ENCODE measurements at places on chromosomes 3 and 15.

GRCh38 chr15:71390096-71390495, 274.8 kb downstream of the THSD4 start:
- H3K4me1 ChIP-seq, result no peaks in the 10 kb centered on the region
- H3K36me3 ChIP-seq, result no peaks in the 10 kb centered on the region
- DNase-seq, result no peak
- H3K4me3 ChIP-seq, result no peak overlapping the region
- H3K27ac ChIP-seq, result no peak overlapping the region

GRCh38 chr3:126914226-126914625, 68.7 kb upstream of the PLXNA1 start:
- no peaks in the 10 kb centered on the region for H3K36me3 ChIP-seq
- no peak overlapping the region for H3K27ac ChIP-seq
- H3K4me3 ChIP-seq, result no peak overlapping the region
- H3K4me1 ChIP-seq, result peaks cover 49% of the 10 kb centered on the region

DNA sequence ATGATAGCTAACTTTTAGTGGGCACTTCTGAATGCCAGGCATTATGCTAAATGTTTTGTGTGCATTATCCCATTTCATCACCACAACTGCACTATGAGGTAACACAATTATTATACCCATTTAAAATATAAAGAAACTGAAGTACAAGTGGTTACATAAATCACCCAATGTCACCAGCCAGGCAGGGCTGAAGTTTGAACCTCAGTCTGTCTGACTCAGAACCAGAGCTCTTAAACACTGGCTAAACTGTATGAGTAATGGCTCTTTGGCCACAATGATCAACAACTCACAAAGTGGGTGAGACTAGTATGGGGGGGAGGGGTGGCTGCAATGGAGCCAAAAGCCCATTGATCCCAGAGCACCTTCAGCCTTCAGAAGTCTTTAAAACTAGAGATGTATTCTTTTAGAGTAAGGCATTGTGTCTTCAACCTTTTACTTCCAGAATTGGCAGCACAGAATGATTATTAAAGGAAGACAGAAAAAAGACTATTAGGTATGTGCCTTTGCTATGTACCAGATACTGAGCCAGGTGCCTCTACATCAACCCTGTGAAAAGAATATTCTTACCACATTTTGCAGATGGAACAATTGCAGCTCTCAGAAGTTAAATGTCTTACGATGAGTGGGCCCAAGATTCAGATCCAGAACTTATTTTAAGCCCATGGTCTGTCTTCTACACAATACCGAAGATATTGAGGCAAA, 166.9 kb downstream of the UACA start:
- no peak for DNase-seq
- no peaks in the 10 kb centered on the region for H3K36me3 ChIP-seq
- no peak overlapping the region for H3K27ac ChIP-seq
- no peaks in the 10 kb centered on the region for H3K4me1 ChIP-seq
- no peaks in the 10 kb centered on the region for H3K27me3 ChIP-seq

DNA sequence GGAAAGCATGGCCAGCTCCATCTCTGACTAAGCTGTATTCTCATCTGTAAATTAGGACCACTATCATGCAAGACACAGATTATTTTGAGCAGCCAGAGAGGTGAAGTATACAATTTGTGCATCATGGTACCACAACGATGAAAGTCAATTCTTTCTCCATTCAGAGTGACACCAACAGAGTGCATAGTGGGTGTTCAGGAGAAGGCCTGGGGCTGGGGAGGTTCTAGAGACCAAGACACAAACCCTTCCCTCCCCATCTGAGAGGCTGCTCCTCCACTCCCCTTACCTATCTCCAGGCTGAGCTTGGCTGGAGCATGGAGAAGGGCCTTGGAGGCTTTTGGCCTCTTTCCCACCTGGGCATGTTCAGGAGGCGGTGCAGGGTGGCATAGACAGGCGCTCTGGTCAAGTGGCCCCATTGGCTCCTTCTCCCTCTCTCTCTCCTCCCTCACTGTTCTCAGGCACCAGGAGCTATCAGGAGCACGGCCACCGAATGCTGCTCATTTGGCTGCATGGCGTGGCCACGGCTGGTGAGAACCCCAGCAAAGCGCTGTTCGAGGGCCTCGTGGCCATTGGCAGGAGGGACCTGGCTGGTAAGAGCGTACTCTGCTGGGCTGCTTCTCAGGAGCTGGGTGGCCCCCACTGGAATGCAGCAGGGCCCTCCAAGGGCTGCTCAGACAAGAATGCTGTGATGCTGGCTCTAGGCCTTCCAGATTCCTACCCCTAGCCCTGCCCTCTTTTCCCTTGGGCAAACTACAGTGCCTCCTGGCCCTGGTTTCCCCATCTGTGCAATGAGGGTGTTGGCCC, 37.9 kb downstream of the ANKDD1A start:
- no peaks in the 10 kb centered on the region for H3K36me3 ChIP-seq
- no peak for DNase-seq
- H3K4me3 ChIP-seq, result no peak overlapping the region
- H3K27ac ChIP-seq, result no peak overlapping the region
- no peaks in the 10 kb centered on the region for H3K27me3 ChIP-seq
- no peaks in the 10 kb centered on the region for H3K4me1 ChIP-seq

GRCh38 chr15:71669688-71670087, 140.7 kb upstream of the NR2E3 start:
- H3K36me3 ChIP-seq, result no peaks in the 10 kb centered on the region
- no peak overlapping the region for H3K4me3 ChIP-seq
- no peak for DNase-seq
- H3K27me3 ChIP-seq, result no peaks in the 10 kb centered on the region
- no peak overlapping the region for H3K27ac ChIP-seq
- no peaks in the 10 kb centered on the region for H3K4me1 ChIP-seq

- no peaks in the 10 kb centered on the region for H3K4me1 ChIP-seq
- H3K27me3 ChIP-seq, result no peaks in the 10 kb centered on the region
- H3K36me3 ChIP-seq, result no peaks in the 10 kb centered on the region
- H3K4me3 ChIP-seq, result no peak overlapping the region
- H3K27ac ChIP-seq, result no peak overlapping the region
- no peak for DNase-seq
These were observed 95.0 kb upstream of the NMNAT3 start for GRCh38 chr3:139772539-139773500.

- peaks cover 52% of the 10 kb centered on the region for H3K27me3 ChIP-seq
- no peak overlapping the region for H3K27ac ChIP-seq
- no peak for DNase-seq
- no peaks in the 10 kb centered on the region for H3K36me3 ChIP-seq
- peaks cover 11% of the 10 kb centered on the region for H3K4me1 ChIP-seq
These were observed 464 bp downstream of the SOX2 start for GRCh38 chr3:181712226-181712552.

- H3K4me3 ChIP-seq, result peak overlapping the region; percentile 30
- H3K27ac ChIP-seq, result peak overlapping the region; percentile 96
- H3K36me3 ChIP-seq, result no peaks in the 10 kb centered on the region
- H3K4me1 ChIP-seq, result peaks cover 26% of the 10 kb centered on the region
- no peaks in the 10 kb centered on the region for H3K27me3 ChIP-seq
- DNase-seq, result no peak
These were observed 10.2 kb downstream of the GNB5 start for GRCh38 chr15:52180851-52181450.

GRCh38 chr15:93341164-93341563, 252.2 kb upstream of the RGMA start:
- no peaks in the 10 kb centered on the region for H3K36me3 ChIP-seq
- H3K27me3 ChIP-seq, result no peaks in the 10 kb centered on the region
- no peaks in the 10 kb centered on the region for H3K4me1 ChIP-seq
- no peak overlapping the region for H3K4me3 ChIP-seq

DNA sequence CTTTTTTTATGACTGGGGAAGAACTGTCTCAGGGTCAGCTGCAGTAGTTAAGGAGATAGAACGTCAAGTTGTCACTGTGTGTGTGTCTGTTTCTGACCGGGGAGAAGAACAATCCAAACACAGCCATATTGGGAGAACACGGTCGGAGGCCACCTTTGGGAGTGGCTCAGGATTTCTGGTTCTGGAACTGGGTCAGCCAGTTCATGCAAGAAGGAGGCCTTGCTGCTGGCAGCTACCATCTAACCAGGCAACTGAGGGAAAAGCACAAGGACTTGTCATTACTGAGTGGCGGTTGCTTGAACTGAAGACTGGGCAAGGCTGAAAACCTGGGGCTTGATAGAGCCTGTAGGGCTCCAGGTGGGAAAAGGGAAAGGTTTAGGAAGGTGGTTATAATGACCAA, 24.6 kb downstream of the GLDN start:
- no peak overlapping the region for H3K27ac ChIP-seq
- no peak for DNase-seq
- no peaks in the 10 kb centered on the region for H3K27me3 ChIP-seq

- peak overlapping the region; percentile 10 for H3K27ac ChIP-seq
- no peak overlapping the region for H3K4me3 ChIP-seq
- no peak for DNase-seq
These were observed 44.6 kb downstream of the RASGRP1 start for GRCh38 chr15:38520035-38520434.

DNA sequence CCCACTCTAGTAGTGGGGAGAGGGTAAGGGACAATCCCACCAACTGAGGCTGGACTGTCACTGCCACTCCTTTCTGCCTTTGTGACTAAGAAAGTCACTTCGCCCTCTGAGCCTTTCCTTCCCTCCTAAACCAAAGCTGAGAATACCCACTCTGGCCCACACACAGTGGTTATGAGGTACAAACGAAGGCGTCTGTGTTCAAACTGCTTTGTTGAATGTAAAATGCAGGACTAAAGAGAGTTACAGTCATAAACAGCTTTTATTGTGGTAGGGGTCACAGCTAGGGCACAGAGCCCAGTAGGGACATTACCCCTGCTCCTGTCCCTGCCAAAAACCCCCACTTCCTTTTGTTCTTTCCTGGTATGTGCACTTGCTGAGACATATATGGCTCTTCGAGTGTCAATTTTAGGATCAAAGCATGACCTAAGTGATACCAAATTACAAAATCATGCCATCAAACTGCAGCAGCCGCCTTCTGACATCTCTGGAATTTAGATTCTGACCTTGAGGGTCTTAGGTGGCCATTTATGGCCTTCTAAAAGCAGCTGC, 45.1 kb downstream of the CTDSPL start:
- no peak overlapping the region for H3K27ac ChIP-seq
- no peaks in the 10 kb centered on the region for H3K36me3 ChIP-seq
- peaks cover 19% of the 10 kb centered on the region for H3K4me1 ChIP-seq
- no peak for DNase-seq

DNA sequence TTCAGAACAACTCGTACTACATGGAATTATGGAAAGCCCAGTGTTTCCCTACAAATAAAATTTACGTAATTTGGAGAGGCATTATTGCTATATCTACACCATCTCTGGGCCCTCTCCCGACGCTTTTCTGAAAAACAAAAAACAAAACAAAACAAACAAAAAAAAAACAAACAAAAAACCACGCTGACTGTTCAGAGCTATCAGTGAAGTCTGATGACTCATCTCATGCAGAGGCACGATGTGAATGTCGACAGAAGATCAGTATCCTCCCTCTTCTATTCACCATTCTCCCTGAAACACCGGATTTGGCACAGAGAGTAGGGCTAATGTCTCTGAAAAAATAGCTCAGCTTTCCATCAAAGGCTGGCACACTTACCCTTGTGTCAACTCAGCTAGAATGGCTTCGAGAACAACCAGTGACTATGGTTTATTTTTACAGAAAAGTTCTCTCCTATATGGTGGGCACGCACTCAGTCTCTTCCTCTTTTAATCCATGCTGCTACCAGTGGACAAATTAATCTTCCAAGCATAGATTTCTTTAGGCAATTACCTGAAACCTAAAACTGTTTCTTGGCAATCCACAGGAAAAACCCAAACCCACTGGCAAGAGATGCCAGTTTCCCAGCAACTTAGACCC, 1.5 kb downstream of the CRBN start:
- no peak for DNase-seq
- peak overlapping the region; percentile 93 for H3K27ac ChIP-seq
- H3K27me3 ChIP-seq, result no peaks in the 10 kb centered on the region
- H3K4me1 ChIP-seq, result peaks cover 66% of the 10 kb centered on the region
- peak overlapping the region; percentile 74 for H3K4me3 ChIP-seq

DNA sequence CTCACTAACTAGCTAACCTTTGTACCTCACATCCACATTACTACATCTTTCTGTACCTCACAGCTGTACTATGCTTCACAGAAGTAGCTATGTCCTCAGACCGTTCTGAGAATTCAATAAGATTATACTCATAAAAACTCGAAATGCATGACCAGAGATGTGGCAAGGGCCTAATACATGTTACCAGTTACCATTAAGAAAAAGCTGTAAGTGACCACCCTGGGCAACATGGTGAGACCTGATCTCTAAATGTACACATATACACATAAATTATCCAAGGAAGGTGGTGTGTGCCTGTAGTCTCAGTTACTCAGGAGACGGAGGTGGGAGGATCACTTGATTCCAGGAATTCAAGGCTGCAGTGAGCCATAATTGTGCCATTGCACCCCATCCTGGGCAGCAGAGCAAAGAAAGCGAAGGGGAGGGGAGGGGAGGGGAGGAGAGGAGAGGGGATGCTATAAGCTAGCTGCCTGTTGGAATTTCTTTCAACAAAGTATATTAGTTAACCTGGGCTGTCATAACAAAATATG, 482.6 kb upstream of the ZNF717 start:
- no peak for DNase-seq
- no peaks in the 10 kb centered on the region for H3K27me3 ChIP-seq
- no peaks in the 10 kb centered on the region for H3K4me1 ChIP-seq
- H3K27ac ChIP-seq, result no peak overlapping the region
- no peaks in the 10 kb centered on the region for H3K36me3 ChIP-seq

DNA sequence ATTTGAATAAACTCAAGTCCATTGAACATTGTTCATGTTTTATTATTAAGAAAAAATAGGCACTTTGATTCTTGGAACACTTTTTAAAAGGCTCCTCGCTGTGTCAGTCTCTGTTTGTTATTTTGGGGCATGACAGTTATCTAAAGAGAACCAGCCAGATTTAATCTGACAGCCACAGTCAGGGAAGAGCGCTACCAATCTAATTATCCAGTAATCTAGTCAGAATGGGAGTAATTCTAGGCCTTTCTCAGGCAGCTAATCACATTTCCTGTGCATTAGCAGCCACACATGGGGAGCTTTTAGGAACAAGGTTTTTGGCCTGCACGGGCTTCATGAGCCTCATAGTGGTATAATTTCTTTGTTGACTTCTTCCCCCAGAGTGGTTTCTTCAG, 362.2 kb downstream of the RBMS3 start:
- no peaks in the 10 kb centered on the region for H3K27me3 ChIP-seq
- no peak overlapping the region for H3K4me3 ChIP-seq
- no peaks in the 10 kb centered on the region for H3K36me3 ChIP-seq
- no peak overlapping the region for H3K27ac ChIP-seq
- DNase-seq, result no peak

GRCh38 chr3:123105201-123106189, 38.7 kb downstream of the PDIA5 start:
- no peaks in the 10 kb centered on the region for H3K4me1 ChIP-seq
- H3K36me3 ChIP-seq, result no peaks in the 10 kb centered on the region
- H3K4me3 ChIP-seq, result no peak overlapping the region
- no peak overlapping the region for H3K27ac ChIP-seq

- no peak overlapping the region for H3K27ac ChIP-seq
- no peak for DNase-seq
- H3K4me3 ChIP-seq, result no peak overlapping the region
- peaks cover 5% of the 10 kb centered on the region for H3K4me1 ChIP-seq
- H3K27me3 ChIP-seq, result no peaks in the 10 kb centered on the region
- no peaks in the 10 kb centered on the region for H3K36me3 ChIP-seq
These were observed 13.1 kb upstream of the GP9 start for GRCh38 chr3:129047553-129047839.

GRCh38 chr3:183430325-183430957, 2.0 kb upstream of the MCF2L2 start:
- H3K27ac ChIP-seq, result no peak overlapping the region
- DNase-seq, result peak; percentile 14
- H3K27me3 ChIP-seq, result no peaks in the 10 kb centered on the region
- peaks cover 23% of the 10 kb centered on the region for H3K4me1 ChIP-seq

All from CD4-positive, alpha-beta memory T cell (primary cell).